ENCODE measurements at places on chromosomes 11 and 22.

DNA sequence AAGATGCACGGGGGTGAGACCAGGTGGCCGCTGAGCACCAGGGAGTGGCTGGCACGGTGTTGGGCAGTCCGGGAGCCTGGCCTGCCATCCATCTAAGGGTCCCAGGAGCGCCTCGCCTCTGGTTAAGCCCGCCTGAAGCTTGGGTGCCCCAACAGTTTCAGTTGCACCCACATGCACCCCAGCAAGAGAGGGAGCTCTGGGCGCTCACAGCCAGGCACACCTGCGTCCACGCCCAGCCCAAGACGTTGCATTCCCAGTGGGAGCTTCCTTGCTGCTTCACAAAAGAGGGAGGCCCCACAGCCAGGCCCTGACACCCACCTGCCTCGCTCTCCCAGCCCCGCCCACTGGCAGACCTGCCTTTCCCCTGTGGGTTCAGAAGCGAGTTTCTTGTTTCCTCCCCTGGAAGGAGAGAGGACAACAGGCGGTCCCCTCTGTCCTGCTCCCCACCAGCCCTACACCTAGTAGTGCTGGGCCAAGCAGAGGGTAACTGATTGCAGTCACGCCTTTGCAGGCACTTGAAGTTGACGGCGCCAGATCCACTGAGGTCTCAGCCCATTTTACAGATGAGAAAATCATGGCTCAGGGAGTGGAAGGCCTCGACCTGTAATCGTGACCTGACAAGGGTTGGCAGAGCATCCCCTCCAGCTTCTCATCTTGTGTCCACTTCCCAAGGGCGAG is 35.4 kb downstream of the OSBPL5 start:
- no peak for DNase-seq

GRCh38 chr11:116774661-116775060 is 1.9 kb upstream of the BUD13 start:
- no peak for DNase-seq

DNA sequence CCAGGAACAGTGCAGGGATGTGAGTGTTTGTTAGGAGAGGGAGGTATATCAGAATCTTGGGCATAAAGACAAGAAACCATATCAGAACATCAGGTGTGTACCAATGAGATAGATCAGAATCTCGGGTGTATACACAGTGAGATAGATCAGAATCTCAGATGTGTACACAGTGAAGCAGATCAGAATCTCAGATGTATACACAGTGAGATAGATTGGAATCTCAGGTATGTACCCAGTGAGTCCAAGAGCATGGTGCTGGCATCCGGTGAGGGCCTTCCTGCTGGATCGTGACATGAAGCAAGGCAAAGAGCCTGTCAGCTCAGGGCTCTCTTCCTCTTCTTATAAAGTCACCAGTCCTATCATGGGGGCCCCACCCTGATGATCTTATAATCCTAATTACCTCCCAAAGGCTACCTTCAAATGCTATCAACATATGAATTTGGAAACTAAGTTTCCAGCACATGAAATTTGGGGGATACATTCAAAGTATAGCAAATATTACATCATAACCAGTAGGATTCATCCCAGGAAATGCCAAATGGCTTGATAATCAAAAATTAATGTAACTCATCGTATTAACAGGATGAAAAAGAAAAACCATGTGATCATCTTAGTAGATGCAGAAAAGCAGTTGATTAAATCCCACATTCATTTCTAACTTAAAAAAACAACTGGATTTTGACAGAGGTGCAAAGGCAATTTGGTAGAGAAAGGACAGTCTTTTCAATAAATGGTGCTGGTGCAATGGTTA is 28.6 kb downstream of the PPARA start:
- DNase-seq = no peak

DNA sequence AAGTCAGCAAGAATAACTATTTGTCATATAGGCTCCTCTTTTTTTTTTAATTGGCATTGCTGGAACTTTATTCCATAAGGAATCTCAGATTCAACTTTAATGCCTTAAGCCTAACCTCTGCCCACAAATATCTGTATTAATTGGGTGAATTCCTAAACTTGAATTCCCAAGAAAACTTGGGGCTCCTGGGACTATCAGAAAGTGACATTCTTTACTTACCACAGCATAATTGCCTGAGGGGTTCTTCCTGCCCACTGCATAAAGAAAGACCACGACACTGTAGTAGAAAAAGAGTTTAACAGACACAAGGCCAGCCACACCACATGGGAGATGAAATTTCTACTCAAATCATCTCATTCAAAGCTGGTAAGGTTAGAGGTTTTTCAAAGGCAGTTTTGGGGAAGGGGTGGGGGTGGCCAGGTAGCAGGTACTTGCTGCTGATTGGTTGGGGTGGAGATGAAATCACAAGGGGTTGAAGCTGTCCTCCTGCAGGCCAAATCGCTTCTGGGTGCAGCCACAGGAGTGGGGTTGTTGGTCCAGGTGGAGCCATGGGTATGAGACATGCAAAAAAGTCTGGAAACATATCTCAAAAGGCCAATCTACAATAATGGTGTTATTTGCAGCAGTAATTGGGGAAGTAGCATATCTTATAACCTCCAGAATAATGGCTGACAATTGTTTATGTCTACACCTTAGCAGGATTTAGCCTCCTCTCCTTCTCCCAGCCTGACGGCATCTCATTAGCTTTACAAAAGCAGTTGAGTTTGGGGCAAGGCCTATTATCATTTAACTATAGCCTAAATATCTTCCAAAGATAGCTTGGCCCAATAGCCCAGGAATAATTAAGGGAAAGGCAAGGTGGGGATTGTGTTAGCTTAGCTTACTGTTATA is 4.8 kb upstream of the NLRP10 start:
- no peak for DNase-seq

DNA sequence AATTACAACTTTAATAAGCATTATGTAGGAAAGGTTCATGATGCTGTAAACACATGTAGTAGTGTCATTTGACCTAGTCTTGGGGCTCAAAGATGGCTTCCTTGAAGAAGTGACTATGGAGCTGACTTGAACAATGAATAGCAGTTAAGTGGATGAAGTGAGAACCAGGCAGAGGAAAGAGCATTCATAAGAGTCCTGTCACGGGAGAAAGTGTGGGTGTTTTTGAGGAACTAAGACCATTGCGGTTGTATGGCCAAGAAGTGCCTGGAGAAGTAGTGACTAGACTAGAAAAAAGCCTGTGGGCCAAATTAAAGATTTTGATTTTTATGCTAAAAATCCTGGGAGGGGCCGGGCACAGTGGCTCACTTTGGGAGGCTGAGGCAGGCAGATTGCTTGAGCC is 7.2 kb upstream of the IL18BP start:
- no peak for DNase-seq

DNA sequence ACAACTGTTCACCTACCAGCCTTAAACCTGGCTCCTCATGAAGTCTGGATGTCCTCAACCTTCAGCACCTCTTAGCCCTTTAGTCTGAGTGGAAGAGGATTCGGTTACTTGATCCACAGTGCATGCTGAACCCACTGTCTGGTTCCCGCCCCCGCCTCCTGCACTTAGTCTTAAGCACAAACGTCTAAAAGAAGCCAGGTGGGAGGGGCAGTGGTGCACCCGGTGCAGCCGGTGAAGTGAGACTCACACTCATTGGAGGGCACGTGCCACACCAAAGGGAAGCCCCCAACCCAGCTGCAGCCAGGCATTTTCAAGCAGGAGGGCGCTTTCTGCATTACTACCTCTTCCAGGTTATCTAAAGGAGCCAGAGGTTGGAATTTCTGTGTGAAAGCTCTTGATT is 146.8 kb downstream of the COMMD9 start:
- DNase-seq = no peak

DNA sequence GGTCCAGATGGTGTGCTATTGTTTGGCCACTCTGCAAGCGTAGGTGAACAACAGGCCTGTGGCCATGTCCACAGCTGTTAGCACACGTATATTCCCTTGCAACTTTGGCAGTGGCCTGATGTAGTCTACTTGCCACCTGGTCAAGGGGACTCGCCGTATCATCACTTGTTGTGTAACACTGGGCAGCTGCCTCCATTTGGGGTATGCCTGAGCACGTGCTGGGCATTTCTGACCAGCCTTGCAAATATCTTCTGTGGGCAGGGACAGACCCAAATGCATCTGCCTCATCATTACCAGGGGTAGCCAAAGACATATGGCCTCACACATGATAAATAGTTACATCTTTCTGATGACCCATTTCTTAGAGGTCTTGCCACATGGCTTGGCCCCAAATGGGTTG is 434.2 kb downstream of the DYNC2H1 start:
- DNase-seq = no peak

GRCh38 chr11:18844753-18845367 is 53.3 kb upstream of the PTPN5 start:
- no peak for DNase-seq

DNA sequence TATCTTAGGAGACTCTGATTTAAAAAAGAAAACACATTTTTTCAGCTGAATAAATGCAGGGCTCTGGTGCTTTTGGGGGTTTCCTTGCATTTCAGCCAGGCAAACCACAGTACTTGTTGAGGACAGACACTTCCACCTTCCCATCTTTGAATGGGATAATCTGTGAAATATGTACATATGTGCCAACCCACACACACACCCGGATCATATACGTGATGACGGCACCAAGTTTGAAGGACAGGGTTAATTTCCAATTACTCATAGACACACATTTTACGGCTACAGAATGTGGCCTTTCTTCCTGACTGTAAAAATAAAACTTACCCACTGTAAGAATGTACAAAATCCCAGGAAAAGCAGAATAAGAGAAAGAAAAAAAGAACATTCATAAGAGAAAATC is 104.4 kb downstream of the MPPED2 start:
- DNase-seq = no peak

DNA sequence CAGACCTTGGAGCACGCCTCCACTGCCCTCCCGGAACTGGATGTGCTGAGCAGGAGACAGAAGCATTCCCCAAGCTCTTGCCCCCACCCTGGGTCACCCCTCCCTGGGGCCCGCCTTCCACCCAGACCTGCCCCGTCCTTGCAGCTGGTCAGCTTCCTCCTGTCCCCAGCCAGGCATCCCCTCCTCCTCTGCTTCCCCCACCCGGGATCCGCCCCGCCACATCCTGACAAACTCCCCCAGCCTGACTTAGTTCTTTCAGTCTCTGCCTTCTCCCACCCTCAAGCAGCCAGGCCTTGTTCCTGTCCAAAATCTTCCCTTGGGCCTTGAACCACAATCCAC is 1.1 kb upstream of the PLXNB2 start:
- DNase-seq = no peak

- no peak for DNase-seq
Measured at GRCh38 chr11:68186061-68186460, 27.0 kb downstream of the KMT5B start.

GRCh38 chr22:17746916-17747315 is 27.4 kb downstream of the BID start:
- no peak for DNase-seq

DNA sequence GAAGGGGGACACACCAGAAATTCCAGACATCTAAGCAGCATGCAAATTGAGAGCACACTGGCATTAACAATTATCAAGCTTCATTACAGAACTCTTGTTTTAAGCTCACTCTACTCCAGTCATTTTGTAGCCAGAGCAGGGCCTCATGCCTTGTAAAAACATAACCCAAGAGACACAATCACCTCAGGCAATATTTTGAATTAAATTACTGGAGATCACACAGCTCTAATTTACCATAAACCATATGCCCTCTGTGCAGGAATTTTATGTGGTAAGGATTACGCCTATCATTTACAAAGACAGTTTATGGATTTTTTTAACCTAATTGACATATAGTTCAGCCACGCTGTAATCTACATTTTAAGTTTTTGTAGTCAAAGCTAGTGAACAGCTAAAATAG is 414.1 kb upstream of the DDI1 start:
- no peak for DNase-seq

DNA sequence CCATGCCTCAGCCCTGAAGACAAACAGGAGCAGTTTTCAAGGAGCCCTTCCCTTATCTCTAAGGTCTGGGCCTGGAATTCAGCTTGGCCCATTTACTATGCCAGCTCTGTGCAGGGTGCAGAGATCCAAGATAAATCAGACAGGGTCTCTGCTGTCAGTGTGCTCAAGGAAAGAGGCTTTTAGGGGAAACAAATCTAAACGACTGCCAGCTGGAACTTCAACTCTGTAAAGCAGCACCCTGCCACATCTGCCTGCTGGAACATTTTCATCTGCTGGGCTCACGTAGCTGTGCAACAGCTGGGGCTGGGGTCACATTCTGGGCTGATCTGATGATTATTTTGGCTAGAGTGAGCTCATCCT is 19.8 kb upstream of the EHF start:
- DNase-seq = no peak

- DNase-seq = no peak
Measured at GRCh38 chr11:134882141-134882540, 470.1 kb upstream of the B3GAT1 start.

GRCh38 chr11:93504110-93505095 is 38.8 kb downstream of the SMCO4 start:
- no peak for DNase-seq

DNA sequence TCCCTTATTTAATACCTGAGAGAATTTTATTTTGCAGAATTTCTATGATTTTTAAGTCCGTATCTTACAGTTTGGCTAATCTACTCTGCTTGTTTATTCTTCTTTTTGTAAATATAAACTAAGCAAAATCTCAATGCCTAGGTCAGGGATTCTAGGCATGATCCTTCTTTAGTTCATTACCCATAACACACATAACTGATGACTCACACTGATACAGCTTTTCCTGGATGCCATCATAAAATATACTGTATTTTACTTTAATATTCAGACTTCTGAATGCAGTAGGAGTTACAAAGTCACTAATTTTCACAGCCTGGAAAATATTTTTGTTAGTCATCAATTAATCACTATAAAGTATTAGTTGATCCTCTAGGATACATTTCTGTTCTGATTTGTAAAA is 898.2 kb upstream of the RAG2 start:
- DNase-seq = no peak

- DNase-seq = no peak
Measured at GRCh38 chr11:125951731-125952130, 5.9 kb downstream of the VSIG10L2 start.

GRCh38 chr22:48236261-48236660 is 1473.8 kb downstream of the TBC1D22A start:
- no peak for DNase-seq

GRCh38 chr22:45887202-45888131 is 89.5 kb downstream of the WNT7B start:
- DNase-seq = no peak

DNA sequence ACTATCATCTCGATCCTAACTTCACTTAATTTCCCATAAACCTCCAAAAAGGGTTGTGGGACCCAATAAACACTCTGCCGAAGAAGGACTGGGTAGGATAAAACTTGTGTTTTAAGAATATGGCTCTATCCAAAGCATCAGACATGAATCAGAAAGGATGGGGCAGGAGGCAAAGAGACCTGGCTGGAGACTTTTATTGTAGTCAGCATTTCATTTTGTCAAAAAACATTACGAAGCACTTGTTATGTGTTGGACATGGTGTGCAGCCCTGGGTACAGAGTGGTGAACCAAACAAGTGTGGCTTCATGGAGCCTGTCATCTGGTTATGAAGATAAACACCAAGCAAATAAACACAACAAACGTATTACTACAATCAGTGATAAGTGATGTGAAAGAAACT is 17.3 kb downstream of the IL10RA start:
- peak; percentile 59 for DNase-seq

DNA sequence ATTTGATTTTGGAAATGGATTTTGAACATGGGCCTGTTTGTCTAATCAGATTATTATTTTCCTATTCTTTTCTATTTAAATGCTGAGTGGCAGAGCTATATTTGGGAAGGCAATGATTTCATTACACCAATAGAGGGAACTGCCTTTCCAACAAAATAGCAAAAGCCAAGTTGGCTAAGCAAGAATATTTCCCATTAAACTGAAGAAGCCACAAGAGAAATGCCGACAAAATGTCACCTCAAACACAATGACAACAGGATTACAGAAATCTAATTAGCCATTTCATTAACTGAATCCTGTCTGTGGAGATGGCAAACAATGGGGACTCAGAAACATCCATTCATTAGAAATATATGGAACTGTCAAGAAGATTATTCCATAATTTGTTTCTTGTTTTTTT is 1593.1 kb upstream of the RAG2 start:
- no peak for DNase-seq

All from T-helper 1 cell (primary cell).